NCI-H2171 treated with DMSO at 0.1 percent for 48 hours (cell line): ENCODE measurements at places on chromosomes 4 and X.

DNA sequence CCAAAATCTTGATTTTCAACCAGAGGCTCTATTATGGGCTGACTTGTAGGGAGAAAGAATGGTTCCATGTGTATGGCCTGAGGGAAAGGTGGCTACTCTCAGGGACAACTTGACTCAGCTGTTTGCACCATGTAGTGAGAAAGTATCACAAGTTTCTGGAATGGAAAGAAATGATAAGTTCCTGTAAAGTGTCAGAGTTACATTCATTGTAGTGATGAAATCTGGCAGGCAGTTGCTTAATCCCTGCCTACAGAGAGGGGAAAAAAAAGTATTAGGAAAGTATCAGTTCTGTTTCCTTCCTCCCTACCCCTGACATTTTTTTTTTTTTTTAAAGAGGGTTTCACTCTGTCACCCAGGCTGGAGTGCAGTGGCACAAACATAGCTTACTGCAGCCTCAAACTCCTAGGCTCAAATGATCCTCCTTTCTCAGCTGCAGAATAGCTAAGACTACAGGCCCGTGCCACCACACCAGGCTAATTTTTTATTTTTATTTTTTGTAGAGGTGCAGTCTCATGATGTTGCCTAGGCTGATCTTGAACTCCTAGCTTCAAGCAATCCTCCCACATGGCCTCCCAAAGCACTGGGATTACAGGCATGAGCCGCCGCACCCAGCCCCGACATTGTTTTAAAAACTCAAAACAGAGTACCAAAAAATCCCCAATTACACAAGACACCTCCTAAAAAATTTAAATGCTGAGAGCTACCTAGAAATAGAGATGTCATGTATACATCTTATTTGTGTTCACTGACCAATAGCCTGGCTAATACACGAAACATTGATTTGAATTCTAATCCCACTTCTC, 4.8 kb upstream of the FBXL5 start:
- DNase-seq = no peak

DNA sequence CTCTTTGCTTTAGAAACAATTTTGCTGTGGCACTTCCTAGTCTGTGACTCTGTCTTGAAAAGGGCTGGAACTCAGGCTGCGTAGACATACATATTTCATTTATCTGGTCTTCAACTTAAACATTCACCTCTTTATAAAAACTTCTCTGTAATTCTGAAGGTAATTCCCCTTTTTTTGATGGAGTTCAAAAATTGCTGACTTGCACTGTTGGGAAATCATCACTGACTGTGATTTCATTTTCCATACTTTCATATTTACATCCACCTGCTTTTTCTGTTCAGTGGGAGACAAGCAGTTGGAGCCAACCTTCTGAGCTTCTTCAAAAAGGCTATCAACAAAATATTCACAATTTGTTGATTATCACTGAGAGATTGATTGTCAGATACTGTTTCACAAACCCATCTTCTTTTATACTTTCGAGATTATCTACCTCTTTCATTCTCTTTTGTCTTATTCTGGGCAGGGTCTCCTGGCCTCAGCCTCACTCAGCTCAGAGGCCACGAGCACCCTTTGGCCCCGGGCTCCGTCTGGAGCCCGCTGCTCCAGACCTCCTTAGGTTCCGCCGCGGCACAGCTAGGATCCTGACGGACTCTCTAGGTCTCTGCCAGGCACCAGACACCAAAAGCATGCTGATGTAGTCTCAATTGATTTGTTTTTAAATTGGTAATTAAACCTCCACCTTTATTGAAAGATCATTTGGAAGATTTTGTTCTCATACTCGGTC, 39.7 kb upstream of the UGT2B17 start:
- DNase-seq = no peak

GRCh38 chr4:110751986-110752385, 129.1 kb upstream of the PITX2 start:
- no peak for DNase-seq

- no peak for DNase-seq
Measured at GRCh38 chr4:68907788-68908700, 43.6 kb downstream of the UGT2A3 start.

- DNase-seq = no peak
Measured at GRCh38 chr4:99536848-99537247, 26.0 kb downstream of the C4orf17 start.

- DNase-seq = no peak
Measured at GRCh38 chrX:21745756-21746155, 12.2 kb downstream of the SMPX start.

DNA sequence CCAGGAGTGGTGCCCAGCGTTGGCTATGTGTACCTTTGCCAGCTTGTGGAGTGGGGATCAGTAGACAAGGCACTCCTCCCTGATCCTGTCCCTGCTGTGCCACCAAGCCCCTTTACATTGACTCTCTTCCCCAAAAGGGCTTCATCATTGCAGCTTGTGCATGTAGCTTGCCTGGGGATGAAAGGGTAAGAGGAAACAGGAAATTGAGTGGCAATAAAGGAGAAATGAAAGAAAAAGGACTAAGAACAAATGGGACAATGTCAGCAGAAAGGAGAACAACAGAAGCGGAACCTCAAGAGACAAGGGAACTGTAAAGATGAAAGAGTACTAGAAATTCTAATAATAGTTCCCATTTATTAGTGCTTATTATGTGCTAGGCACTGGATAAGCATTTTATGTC, 8.7 kb upstream of the IL13RA1 start:
- no peak for DNase-seq

- no peak for DNase-seq
Measured at GRCh38 chr4:137180349-137180748, 351.9 kb downstream of the PCDH18 start.

DNA sequence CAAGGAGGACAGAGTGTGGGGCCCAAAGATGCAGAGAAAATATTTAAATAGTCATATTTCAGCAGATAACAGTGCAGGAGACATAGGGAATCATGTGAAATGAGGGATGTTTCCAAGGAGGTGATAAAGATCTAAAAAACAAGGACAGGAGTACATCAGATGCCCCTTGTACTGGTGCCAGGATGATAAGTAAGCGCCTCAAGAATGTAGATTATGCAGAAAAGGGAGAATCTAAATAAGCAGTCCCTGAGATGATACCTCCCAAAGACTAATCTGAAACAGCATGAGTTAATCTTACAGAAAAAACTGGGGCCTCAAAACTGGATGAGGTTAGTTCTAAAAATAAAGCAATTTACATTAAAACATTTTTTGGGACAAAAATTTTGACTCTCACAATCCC, 136.1 kb upstream of the WDFY3 start:
- no peak for DNase-seq

DNA sequence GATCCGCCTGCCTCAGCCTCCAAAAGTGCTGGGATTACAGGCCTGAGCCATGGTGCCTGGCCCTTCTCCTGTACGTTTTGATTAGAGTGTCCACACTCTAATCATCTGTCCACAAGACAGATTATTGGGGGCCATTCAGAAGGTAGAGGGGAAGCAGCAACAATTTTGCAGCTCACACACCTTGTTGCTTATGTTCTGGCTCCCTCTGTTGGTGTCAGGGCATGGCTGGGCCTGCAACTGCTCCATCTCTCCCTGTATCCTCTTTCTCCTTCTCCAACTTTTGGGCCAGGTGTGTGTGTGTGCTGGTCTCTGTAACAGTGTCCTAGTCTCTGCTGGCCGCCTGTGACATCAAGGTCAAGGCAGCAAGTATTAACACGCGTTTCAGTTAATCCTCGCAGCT, 125.5 kb upstream of the MBNL3 start:
- DNase-seq = no peak

- DNase-seq = no peak
Measured at GRCh38 chr4:10421344-10422055, 35.7 kb downstream of the ZNF518B start.

GRCh38 chrX:20265726-20266681, 705 bp downstream of the RPS6KA3 start:
- peak; percentile 26 for DNase-seq

- DNase-seq = no peak
Measured at GRCh38 chr4:73776321-73776729, 36.0 kb downstream of the CXCL8 start.

DNA sequence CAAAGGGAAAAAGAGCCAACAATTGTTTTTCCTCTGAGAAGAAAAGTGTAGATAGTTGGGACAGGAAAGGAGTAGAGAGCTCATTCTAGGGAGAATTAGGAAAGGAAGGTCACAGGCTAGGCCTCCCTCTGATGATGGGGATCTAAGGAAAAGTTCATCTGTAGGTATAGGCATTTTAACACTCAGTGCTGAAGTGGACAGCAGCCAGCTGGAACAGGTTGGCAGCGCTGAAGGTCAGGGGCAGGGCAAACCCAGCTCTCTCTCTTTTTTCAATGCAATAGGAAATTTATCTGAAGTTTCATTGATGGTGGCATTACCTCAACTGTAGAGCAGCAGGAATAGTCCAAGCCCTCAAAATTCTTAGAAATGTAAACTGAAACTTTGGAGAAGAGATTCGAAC, 98.5 kb upstream of the ETNPPL start:
- no peak for DNase-seq

DNA sequence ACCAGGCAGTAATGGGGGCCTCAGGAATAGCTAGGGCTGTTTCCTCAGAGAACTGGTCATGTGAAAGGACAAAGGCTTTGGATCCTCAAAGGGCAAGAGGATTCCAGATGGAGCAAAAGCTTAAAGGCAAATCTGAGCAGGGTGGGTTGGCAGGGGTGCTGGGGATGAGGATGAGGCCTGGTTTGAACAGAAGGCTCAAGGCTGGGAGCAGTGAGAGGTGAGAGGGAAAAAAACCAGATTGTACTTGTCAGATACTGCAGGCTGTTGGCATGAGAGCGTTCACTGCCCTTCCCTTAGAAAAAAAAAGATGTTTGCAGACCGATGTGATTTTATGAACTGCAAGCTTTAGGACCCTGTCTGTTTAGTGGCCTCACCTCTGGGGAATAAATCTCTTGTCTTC, 75.3 kb upstream of the PLAC1 start:
- DNase-seq = peak; percentile 17

GRCh38 chr4:113293674-113294073, 244.2 kb downstream of the ANK2 start:
- no peak for DNase-seq
